Stimulated activated CD8-positive, alpha-beta memory T cell treated with anti-CD3 and anti-CD28 coated beads, Interleukin-15, amount 100 ng/mL, for 48 hours (primary cell): ENCODE measurements at places on chromosomes 12 and 14.

DNA sequence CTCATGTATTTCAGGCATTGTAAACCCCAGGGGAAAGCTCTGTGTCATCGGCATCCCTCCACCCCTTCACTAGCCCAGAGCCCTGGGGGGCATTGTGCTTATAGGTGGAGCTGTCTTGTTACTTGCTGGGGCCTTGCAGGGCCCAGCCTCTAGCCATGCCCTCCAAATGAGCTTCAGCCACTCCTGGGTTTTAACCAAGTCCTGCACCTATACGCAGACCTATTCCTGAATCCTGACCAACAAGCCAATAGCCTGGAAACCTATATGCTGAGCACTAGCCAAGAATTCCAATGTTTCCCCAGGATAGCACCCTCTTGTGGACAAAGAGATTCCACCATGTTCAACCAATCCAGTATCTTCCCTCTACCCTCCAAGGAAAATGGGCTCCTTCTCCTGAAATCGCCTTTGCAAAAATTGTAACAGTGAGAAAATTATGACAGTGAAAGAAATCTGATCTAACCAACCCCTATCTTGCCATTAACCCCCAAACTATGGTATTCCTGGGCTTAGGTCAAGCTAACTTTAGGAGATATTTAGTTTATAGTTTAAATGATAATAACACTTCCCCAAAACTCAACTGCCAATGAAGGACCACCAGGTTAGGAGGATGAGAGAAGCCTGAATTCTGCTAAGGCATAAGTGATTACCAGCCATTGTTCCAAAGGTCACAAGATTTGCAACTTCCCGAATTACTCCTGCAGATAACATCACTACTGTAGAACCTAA, 55.5 kb downstream of the TTC7B start:
- no peak for DNase-seq

DNA sequence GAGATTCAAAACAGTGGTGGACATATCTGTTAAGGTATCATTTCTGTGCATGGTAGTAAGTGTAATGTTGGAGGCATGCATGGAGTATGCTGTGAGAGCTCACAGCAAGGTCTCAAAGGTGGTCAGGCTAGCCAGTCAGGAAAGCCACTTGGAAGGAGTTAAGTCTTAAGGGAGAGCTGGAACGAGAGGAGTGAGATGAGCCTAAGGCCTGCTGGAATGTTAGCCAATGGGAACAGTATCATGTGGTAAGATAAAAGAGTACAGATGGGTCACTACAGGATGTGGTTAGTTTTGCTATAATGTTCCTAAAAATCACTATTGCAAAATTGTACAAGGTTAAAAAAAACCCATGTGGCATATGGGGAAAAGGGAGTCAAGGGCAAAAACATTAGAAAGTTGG, 311.7 kb upstream of the E2F7 start:
- no peak for DNase-seq

- no peak for DNase-seq
Measured at GRCh38 chr14:99586054-99586760, 17.8 kb downstream of the CCDC85C start.

DNA sequence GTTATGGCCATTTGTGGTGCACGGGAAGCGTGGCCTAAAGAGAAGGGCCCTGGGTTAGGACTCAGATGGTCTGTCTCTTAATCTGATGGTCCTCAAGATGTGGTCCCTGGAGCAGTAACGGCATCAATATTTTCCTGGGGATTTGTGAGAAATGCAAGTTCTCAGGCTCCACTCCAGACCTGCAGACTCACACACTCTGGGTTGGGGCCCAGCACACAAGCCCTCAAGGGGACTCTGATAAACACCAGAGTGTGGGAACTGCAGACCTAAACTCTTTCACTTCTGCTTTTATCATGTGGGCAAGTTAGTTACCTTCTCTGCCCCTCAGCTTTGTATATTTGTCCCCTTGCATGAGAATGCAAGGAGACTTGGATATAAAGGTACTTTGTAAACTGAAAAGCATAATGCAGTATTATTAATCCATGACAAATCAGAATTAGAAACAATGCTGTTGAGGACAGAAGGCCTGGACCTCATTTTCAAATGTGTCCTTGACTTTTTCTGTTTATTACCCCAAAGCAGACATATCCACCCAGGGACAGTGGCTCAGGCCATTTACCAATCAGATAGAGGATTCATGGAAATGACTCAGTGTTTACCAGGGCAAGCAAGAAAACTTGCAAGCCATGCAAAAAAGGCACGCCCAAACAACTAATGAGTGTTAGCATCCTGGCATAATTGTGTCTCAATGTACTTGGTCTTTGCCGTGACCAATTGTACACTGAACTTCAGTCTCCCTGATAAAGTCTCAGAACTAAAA, 157.0 kb downstream of the ASCL1 start:
- DNase-seq = no peak

DNA sequence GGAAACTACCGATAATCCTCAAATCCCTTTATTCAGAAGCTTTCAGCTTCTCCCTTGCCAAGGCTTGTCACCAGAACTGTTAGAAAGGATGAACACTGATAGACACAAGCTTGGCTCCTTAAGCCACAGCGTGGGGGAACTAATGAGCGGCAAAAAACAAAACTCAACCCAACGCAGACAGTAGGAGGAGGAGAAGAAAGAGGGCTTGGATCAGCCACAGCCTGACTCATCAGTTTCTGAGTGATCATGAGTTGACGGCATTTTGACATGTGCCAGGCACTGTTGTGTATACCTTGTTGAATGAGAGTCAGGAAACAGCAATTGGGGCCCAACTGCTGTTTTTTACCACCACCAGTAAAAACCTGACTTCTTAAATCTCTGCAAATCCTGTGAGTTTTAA, 23.7 kb downstream of the PLXNC1 start:
- no peak for DNase-seq

DNA sequence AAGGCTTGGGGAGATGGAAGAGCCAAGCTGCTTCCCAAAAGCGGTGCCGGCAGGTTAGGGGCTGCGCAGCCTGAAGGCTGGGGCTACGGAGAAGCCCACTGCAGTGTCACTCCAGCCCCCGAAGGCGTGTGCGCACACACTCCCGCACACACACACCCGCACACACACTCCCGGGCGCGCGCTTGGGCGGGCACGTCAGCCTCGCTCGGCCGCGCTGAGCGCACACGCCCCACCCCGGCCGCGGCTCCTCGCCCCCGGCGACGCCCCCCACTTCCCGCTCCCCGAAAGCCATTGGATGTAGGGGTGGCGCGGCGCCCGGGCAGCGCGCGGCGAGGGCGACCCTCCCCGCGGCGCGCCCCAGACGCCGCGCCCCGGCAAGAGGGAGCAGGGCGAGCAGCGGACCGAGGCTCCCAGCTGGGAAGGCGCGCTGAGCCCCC, at the start of gene KCNK10:
KCNK10 (minus strand) TSS at position 184 of the 437 bp plus-strand sequence. CDS start 471 bp downstream, outside the sequence.
- no peak for DNase-seq

- no peak for DNase-seq
Measured at GRCh38 chr12:122022393-122023338, 982 bp downstream of the BCL7A start.

DNA sequence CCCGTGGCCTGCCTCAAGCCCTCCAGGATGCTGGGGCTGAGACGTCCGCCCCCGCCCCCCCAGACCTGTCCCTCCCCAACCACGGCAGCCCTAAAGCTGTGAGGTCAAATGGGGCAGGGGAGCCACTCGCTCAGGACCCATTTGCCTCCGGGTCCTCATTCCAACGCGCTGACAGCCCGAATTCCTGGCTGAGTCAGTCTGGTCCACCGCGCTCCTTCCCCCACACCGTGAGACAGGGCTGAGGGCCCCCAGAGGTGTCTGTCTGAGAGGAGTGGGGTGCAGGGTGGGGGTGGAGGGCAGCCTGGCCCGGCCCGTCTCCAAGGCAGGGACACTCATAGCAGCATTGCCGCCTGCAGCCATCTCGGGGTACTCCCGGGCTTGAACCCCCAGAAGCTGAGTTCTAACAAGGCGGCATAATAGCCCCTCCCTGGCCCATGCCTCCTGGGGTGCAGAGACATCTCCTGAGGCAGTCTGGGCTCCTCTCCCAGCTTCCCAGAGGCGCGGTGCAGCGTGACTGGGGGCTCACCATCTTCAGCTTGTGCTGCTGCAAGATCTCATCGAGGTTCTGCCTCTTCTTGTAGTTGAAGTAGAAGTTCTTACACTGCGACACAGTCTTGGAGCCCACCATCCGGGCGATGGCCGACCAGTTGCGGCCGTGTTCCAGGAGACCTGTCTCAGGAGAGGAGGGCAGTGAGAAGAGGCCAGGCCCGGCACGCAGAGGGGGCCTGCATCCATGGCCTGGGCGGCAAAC, 90.5 kb downstream of the RFLNA start:
- DNase-seq = no peak

- no peak for DNase-seq
Measured at GRCh38 chr12:21370845-21371449, 1.8 kb upstream of the IAPP start.

GRCh38 chr14:59055006-59055405, 133.5 kb upstream of the DAAM1 start:
- no peak for DNase-seq

DNA sequence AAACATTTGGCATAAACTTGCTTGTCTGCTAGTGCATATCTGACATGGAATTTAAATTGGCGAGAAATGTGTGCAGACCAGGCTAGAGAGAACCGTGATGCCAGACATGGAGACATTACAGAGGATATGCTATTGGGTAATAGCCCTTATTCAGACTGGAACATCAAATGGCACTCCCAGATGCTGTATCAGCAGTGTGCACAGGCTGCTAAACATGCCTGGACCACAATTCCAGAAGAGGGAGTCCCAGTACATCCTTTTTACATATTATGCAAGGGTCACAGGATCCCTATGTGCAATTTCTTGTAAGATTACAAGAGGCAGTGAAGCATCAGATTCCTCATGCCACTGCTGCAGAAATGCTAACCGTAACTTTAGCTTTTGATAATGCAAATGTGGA, 354.5 kb upstream of the FOXG1 start:
- no peak for DNase-seq

DNA sequence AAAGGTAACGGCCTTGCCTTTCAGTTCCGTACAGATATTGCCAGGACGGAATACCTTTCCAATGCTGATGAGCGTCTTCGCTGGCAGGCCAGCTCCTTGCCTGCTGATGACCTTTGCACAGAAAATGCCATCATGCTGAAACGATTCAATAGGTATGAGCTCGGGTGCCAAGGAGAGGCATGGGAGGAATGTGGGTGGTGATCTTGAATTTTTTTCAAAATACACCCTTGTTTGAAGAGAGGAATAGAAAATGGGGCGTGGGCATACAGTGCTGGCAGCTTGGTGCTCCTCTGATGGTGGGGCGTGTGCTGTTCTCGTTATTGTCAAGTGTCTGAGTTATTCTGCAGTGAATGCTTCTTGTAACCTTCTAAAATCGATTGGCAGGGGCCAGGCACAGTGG, 52.5 kb downstream of the HSP90AA1 start:
- DNase-seq = no peak

DNA sequence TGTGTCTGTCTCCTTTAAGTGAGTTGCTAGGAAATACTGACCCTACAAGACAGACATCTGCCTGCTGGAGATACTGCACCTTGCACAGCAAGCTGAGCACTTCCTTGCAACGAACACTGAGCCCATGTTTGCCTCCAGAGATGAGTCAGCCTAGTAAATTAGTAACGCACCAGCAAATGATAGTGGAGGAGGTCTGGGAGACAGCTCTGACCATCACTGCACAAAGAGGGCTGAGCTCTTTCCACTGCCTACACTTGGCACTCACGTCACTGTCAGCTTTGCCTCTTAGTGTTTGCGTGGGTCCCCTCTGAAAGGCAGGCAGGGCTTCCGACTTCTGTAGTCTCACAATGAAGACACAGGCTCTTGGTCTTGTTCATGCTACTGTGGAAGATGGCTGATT, 109.0 kb downstream of the APAF1 start:
- peak; percentile 36 for DNase-seq

GRCh38 chr12:48997719-48998496, 1.3 kb downstream of the DDN start:
- DNase-seq = no peak

DNA sequence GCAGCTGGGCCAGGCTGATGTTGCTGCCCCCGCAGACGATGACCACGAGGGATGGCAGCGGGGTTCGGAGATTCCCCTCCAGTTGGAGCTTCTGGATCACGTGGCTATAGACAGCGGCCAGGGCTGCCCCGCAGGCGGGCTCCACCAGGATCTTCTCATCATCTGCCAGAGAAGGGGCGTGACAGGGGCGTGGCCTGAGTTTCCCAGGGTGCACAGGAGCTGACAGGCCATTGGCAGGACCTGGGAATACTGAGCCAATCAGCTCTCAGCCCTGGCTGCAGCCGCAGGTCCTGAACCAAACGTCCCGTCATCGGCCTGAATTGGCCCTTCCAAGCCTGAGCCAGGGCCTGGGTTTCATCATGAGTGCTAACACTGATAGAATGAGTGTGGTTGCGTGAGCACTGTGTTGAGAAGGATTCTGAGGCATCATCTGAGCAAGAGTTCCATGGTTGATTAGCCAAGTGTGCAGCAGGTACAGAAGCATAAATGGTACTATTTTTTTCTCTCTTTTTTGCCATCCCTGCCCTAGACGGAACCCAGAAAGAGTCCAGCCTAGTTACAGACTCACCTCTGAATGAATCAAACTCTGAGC, 10.6 kb downstream of the SDS start:
- DNase-seq = no peak

DNA sequence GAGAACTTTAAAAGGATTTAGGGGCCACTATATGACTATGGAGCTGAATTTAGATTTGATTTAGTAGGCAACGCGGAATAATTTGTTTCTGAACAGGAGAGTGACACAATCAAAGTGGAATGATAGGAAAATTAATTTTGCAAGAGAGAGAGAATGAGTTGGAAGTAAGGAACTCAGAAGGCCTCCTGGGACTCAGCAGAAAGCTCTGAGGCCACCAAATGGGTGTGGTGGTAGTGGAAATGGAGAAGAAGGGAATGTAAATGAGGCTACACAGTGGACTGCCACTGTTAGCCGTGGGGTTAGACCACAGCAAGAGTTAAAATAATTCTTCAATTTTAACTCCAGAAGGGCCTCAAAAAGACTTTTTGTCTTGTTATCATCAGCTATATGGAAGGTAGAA, 102.7 kb downstream of the LRRK2 start:
- no peak for DNase-seq

- no peak for DNase-seq
Measured at GRCh38 chr14:93536945-93537344, 106.2 kb downstream of the UNC79 start.

- no peak for DNase-seq
Measured at GRCh38 chr14:60482743-60483142, 3.1 kb downstream of the C14orf39 start.

GRCh38 chr14:91890291-91890749, 23.0 kb upstream of the TC2N start:
- DNase-seq = no peak
